ENCODE measurements at places on chromosomes 6 and 20.

- DNase-seq, result peak; percentile 38
These were observed 43.2 kb upstream of the CDH22 start for GRCh38 chr20:46351357-46352058.

GRCh38 chr20:43994486-43995100 is 79.9 kb downstream of the TOX2 start:
- DNase-seq, result no peak

DNA sequence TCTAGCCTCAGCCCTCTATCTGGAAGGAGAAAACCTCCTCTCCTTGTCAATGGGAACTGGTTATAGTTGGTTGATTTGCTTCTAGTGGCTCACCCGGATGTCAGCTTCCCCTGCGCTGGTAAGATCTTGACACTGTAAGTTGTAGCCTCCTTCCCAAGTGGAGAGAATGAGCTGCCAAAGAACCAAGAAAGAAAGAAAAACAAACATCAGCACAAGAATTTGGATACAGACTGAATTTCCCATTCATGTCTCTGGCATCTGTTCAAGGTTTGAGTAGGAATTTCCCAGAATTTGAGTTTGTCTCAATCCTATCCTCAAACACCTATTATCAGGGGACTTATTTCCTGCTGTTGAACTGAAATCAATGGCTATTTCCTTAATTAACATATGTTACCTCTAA is 44.1 kb downstream of the ELOVL2 start:
- no peak for DNase-seq

DNA sequence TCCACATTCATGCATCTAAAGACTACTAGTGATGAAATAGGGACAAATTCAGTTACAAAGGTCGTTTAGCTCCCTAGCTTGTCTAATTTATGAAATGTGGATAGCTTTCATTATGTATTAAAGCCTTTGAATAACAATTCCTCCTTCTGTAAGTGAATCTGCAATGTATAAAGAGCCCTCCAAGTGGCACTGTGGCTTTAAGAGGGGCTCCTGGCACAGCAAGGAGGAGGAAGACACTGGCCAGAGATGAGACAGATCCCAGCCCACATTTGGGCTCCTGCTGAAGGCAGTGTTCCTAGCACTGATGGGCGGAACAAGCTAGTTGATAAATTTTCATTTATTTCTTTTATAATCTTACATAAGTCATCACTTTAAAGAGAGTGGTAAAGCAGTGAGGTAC is 17.6 kb upstream of the FUCA2 start:
- no peak for DNase-seq

DNA sequence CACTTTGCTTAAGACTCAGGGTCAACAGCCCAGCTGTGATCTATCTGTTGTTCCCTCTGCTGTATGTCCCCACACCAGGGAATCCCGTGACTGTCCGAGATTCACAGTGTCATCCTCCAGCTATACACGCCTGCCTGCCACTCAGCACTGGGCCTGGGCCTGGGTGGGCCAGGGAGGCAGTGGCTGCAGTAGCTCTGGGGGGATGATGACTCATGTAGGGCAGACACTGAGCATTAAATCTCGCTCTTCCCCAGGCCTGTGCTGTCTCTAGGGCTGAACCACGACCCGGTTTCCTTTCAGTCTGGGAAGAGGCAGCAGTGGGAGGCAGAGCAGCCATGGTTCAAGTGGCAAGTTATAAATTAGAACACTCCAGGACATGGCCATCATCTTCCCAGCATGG is 173.9 kb downstream of the LRFN2 start:
- no peak for DNase-seq

GRCh38 chr6:83578057-83578456 is 65.7 kb downstream of the PRSS35 start:
- no peak for DNase-seq

All from suppressor macrophage (primary cell).